ENCODE measurements at places on chromosomes 7 and 10.
A peak's percentile ranks its signal among the peaks of the same experiment; 100 is the strongest.

- DNase-seq = peak; percentile 46
Measured at GRCh38 chr10:118729641-118730258, 25.0 kb downstream of the CACUL1 start.

- DNase-seq = no peak
Measured at GRCh38 chr7:110534241-110534931, 556.5 kb upstream of the LRRN3 start.

- DNase-seq = no peak
Measured at GRCh38 chr10:124236816-124237215, 143.4 kb upstream of the CHST15 start.

DNA sequence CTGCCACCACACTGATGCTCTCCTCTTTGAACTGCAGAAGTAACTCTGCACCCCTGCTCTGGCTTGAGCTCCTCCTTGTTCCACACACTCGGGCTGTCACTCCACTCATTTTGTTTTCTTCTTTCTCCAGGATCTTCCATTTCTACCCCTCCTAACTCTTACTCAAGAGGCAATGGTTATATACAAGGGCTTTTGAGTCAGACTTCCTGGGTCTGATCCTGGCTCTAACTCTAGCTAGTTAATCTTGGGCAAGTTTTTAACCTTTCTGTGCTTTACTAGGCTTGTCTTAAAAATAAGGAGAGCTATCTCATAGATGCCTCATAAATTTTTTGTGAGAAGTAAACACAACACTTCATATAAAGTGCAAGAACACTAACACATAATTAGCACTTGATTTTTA lies 45.3 kb upstream of the GNAI1 start:
- no peak for DNase-seq

DNA sequence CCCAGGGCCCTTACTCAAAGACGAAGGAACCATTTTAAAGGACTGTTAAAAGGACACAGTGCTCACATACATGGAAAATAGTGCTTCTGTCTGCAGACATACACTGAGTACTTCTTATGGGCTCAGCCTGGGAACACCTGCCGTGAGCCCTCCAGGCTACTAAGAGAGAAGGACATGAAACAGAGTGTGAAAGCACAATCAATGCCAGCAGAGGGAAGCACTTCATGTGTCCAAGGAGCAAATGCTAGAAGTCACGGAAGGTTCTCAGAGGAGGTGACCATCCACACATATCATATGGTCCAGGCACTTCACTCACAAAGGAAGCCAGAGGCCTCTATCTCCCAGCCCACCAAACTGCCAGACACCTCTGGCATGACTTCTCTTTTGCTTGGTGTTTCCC lies 15.5 kb downstream of the ELMO1 start:
- no peak for DNase-seq

DNA sequence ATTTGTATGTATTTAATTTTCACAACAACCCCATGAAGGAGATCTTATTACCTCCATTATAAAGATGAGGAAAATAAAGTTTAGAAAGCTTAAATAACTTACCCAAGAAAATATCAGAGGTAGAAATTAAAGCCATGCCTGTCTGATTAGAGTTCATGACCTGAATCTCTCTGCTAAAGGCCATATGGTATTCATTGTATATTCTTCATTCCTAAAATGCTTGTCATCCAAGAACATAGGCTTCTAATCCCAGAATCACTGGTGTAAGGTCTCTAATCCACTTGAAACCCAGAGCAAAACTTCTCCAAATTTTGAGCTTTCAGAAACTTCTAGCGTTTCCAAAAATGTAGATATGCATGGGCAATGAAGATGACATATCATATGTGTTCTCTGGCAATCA lies 72.3 kb upstream of the YAE1 start:
- no peak for DNase-seq

GRCh38 chr7:138961159-138961558 lies 20.0 kb downstream of the KIAA1549 start:
- no peak for DNase-seq

- no peak for DNase-seq
Measured at GRCh38 chr10:44263771-44264170, 121.1 kb downstream of the CXCL12 start.

GRCh38 chr10:3714531-3714930 lies 70.5 kb downstream of the KLF6 start:
- DNase-seq = no peak

- no peak for DNase-seq
Measured at GRCh38 chr10:42999385-43000020, 77.4 kb upstream of the RET start.

DNA sequence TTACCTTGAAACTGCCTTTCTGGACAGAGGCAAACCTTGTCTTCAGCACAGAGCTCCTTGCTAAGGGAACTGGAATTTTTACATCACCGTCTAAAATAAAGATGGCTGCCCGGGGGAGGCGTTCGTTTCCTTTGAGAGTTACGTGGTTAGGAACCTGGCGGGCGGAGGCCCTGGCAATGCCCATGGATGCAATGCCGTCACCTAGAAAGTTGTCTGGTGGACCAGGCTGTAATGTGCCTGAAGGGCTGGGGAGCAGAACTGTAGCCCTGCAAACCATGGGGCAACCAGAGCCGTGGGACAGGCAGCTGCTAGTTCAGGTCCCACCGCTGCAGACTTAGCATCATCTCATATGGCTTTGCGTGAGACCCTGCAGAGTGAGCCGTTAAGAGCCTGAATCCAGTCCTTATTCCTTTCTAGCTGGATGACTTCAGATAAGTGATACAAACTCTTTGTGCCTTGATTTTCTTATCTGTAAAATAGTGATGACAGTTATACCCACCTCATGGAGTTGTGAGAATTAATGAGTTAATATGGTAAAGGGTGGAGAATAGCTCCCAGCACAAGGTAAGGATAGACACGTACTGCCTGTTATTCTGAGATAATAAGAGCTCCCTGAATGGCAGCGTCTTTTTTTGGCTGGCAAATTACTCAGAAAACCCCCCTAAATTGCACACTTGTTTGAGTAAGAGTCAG lies 219.7 kb downstream of the EMX2 start:
- no peak for DNase-seq

- no peak for DNase-seq
Measured at GRCh38 chr7:46651561-46652088, 730.6 kb upstream of the IGFBP3 start.

DNA sequence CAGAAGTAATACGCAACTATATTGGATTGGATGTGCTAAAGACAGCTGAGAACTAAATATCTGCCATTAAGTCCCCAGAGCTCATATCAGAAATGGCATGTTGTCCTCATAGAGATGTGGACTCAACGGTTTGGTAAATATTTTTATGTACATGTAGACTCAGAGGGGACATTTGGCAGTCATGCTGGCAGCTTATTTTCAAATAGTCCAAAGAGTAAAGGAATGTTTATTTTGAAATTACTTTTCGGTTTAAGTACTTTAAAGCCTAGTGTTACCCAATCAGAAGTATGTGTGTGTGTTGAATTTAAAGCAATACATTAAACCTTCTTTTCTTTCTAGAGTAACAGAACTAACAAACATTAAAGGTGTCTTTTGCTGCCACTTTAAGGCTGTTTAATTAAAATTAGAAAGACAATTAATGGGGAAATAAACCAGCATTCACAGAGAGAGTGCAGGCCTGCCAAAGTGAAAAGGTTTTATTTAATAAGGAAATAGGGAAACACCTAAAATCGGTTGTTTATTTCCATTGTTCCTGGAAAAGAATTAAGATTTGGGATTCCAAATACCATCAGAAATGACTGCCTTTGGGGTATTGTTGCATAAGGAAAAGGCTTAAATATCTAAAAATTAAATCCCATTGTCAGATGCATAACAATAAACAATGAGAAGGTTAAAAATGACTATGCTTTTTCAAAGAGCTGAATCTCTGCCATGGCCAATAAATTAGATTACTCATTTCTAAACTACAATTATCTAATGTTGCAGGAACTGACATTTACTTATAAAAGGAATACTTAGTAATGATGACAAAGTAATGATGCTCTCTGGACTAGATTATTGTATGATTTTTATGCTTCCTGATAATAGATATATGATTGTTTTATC lies 113.4 kb upstream of the AHR start:
- peak; percentile 10 for DNase-seq
